GM20000 (cell line): ENCODE measurements at places on chromosomes 2 and 18.
A peak's percentile ranks its signal among the peaks of the same experiment; 100 is the strongest.

GRCh38 chr18:10526561-10526949, 728 bp downstream of the NAPG start:
- no peak for DNase-seq

DNA sequence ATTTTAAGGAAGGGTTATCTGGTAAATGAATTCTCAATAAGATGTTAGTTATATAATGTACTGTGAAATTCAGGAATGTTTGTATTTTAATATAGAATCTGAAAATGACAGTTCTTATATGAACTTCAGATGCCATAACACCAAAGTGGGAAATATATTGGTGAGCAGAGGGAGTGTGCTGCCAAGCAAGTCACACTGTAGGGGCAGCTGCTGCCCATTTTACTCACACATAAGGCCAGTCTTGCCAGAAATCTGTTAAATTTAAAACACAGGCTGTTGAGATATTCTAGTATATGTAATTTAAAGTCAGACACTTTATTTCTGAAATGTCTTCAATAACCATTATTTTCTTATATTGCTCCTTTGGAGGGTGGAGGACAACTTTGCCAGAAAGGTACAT, 34.6 kb upstream of the C1GALT1C1L start:
- no peak for DNase-seq

- DNase-seq: no peak
Observed at GRCh38 chr18:57426187-57426586, 9.0 kb upstream of the ONECUT2 start.

GRCh38 chr2:66790651-66791181, 355.8 kb downstream of the MEIS1 start:
- no peak for DNase-seq

- DNase-seq: no peak
Observed at GRCh38 chr18:26930630-26931029, 65.1 kb upstream of the AQP4 start.

GRCh38 chr2:206442833-206443734, at the start of gene ADAM23:
Gene ADAM23 (plus strand): TSS chr2:206443532. CDS start chr2:206443867, 335 bp downstream.
- peak; percentile 76 for DNase-seq

DNA sequence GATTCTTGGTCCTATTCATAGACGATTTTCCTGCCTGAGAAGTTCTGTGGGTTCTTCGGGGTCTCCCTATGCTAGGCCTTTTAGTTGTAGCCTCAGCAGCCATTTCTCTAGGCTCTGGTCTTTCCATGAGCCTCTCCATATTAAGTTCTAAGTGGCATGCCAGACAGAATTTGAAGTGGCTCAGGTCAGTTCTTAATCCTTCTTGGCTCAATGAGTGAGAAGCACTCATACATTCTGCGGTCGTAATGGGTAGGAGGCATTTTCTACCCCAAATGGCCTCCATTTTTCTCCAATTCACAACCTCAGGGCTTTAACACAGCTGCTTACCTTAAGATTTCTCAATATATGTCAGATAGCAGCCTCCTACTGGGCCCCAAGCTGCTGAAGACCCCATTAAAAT, 405.3 kb upstream of the GALNT5 start:
- DNase-seq: no peak

DNA sequence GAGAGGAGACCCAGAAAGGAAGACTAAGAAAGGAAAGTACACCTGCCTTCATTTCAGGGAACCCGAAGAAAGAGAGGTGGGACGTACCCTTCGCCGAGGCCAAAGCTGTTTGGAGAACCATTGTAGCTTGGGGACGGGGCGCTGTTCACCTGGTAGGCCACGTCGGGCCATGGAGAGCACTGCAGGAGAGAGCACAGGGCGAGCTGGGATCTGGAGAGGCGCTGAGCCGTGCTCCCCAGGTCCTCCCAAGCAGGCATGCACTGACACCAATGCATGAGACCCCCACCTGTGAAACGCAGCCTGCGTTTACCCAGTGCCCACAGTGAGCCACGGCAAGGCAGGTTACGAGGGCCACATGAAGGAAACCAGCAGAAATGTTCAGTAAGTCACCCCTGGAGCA, 45.5 kb downstream of the TFCP2L1 start:
- DNase-seq: no peak

DNA sequence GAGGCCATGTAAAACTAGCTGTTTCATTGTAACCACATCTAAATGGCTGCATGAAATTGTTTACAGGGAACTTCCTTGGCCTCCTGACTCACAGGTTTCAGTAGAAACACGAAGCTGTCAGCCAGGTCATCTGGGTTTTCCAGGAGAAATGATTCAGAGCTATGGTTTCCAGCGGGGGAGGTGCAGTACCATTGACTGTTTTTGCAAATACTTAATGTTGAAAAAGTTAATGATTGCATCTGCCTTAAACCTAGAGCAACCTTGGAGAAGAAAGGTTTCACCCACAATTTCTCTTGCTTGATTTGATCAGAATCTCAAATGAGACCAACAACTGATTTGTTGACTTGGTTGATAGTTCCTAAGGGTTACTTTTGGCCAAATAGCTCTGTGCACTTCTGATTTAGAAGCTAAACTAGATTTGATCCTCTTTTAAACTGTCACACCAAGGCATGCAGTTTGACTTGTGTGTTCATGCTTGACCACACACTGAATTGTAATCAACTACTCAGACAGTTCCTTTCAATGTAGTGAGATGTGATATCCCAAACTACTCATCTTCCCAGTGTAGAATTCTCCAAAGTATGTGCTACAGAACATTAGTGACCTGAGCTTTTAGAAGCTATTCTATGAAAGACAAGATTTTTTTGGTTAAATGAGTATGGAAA, 193.5 kb upstream of the CHST9 start:
- peak; percentile 4 for DNase-seq

DNA sequence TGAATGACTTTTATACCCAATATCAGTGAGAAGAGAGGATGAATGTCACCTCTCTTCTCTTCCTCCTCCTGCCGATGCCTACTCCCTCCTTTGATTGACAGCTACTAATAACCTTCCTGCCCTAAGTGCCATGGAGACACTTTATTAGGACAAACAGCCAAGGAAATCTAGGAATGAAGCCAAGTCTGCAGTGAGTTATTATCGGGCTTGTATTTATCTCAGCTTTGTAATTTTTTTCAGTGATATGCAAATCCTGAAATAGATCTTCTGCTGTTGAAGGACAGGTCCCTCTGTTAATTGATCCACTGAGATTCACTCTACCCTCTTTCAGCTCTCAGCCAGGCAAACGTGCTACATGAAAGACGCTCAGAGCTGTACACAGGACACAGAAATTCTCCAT, 686.7 kb downstream of the TMEM182 start:
- DNase-seq: no peak

DNA sequence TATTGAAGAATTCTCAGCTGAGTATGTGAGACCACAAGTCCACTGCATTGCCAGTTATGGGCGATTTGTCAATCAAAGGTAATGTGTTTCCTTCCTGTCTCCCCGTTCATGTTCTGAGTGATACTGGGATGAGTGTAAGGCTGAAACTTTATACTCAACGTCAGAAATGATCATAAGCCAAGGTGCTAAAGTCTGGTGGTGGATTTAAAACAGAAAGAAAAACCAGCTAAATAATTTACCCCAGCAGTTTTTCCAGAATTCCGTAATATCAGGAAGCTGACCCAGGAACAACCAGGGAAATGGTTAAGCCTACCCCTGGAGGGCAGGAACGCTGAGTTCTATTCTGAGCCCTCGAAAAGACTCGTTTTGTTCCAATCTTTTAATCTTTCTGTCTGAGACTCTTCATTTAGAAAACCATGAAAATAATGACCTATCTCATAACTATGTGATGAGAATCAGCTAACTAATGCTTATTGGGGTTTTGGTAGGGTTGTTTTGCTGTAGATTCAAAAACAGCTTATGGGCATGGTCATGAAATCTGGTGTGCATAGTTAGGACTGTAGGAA, 149.6 kb downstream of the LAMA3 start:
- no peak for DNase-seq

DNA sequence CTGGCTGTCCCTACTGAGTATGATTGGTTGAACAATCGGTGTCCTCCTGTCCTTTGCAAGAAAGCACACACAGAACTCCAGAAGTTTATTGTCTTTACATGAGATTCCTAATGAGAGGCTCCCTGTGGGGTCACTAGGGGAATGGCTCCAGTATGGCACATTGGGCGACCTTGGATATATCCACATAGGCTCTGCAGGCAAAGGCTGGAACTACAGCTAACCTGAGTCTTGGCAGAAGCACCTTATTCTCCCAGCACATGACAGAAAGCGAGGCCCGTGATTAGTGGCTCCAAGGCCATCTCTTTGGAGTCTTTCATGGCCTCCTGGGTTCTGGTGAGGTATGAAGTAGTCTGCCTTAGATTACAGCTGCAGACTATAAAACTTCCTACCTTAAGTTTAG, 49.0 kb downstream of the ZDBF2 start:
- DNase-seq: no peak

GRCh38 chr2:179021258-179021657, 28.7 kb downstream of the CCDC141 start:
- DNase-seq: peak; percentile 42

- DNase-seq: peak; percentile 95
Observed at GRCh38 chr2:232521959-232522622, 1.9 kb downstream of the PRSS56 start.

GRCh38 chr2:241702155-241703031, 554 bp downstream of the ING5 start:
- peak; percentile 96 for DNase-seq

DNA sequence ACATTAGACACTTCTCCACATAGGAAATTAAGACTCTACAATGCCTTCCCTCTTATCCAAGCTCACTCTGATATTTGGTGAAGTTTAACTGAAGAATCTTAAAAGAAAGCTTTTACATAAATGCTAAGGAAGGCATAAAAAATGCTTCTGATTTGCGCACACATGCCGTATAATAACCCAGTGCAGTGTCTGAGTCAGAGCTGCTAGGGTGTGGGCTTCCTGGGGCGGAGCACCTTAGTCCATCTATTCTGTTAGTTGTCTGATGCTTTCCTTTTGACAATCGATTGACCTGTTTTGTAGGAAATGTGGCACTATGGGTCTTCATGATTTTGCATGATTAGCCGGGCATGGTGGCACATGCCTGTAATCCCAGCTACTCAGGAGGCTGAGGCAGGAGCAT, 231.5 kb downstream of the AFF3 start:
- DNase-seq: no peak

DNA sequence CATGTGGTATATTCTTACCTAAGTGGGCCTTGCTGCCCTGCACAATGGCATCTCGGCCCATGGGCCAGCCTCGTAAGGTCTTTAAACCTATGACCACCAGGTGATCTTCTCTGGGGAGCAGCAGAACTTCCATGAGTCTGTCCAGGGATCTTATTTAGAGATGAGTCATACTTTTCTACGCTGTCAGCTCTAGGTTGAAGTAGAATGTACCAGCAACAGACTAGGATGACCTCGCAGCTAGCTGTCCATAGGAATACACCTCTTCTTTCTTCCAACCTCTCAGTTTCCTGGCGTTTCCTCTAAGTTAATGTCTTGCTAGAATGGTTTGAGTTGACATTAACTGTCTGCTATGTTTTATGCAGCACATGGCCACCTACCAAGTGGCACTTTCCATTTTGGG, 15.6 kb upstream of the CXCR4 start:
- DNase-seq: no peak

DNA sequence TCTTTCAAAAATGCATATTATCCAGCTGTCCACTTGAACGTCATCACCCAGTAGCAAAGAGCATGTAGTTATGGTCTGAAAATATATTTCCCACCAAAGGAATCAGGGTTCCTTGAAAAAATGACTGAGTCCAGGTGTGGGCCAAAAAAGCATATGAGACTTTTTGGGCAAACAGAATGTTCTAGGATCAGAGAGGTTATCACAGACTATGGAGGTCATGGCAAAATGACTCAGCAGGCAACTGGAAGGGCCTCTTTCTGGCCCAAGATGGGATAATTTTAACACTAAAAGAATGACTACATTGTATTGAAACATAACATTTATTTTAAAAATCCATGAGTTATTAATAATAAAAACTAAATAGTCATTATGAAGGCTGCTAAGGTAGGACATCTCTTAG, 77.1 kb downstream of the COBLL1 start:
- no peak for DNase-seq

DNA sequence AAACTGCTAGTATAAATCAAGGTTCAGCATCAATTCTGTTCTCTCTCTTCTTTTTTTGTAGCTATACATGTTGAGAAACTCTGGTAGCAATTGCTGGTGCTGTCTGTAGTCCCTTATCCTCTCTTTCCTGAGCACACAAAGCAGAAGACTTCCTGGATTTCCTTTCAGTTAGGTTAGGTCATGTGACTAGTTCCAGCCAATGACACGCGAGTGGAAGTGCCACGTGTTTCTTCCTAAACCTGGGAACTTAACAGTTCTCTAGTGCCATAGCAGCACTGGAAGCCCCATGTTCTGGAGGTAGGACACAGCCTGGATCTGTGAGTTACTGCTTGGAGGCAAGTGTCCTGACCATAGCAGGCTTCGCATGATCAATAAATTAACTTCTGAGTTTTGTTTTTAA, 125.9 kb downstream of the PLA2R1 start:
- DNase-seq: no peak

DNA sequence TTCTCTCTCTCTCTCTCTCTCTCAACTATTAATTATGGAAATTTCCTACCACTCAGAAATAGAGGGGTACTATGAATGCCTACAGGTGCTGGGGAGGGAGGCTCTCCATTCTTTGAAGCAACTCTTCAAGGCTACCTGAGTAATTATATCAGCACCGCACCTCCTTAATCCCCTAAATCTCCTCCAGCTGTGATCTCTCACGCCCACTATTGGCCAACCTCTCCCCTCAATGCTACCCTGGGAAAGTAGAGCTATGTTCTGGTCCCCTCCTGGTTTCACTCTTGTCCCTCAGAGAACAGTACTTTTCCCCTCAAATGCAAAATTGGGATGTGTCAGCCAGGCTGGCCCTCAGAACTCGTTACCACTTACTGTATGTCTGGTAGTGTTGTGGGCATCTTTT, 1.6 kb downstream of the MOCOS start:
- DNase-seq: peak; percentile 11

DNA sequence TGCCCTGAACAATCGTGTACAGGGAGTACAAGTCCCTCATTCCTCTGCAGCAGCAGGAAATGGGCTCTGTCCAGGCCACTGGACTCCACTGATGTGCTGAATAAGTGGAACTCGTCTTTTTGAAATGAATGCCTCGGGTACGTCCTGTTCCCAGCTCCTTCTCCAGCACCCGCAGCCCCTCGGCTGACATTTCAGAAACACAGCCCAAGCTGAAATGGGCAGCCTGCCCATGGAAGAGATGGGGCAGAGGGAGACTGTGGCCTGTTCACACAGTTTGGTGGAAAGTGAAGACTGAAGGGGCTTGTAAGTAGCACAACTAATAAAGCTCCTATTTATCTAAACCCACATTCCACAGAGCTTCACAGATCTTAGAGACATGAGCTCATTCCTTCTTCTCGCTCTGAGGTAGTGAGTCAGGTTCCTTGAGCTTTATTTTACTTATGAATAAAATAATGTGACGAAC, 498.6 kb downstream of the TXNL1 start:
- no peak for DNase-seq

- no peak for DNase-seq
Observed at GRCh38 chr18:12253027-12253426, 1.1 kb upstream of the CIDEA start.
